ENCODE measurements at places on chromosomes 1 and 21.

- no peak for DNase-seq
These were observed 23.4 kb upstream of the IGSF3 start for GRCh38 chr1:116690849-116691406.

DNA sequence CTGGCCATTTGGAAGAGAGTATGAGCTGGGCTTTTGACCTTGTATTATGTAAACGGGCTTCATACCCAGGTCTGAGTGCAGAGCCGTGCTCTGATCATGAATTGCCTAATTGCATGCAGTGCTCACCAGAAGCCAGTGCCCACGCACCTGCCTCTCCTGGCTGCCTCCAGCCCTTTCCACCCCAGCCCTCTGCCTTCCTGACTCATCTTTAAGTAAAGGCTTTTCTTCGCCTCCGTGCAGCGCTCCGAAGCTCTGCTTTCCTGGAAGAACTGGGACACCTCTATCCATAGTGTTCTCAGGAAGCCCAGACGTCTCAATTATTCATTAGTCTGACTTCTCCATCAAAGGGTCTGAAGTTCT is 413.7 kb downstream of the PTPRU start:
- no peak for DNase-seq

GRCh38 chr1:154755858-154756730 is 114.0 kb downstream of the KCNN3 start:
- DNase-seq = peak; percentile 26

DNA sequence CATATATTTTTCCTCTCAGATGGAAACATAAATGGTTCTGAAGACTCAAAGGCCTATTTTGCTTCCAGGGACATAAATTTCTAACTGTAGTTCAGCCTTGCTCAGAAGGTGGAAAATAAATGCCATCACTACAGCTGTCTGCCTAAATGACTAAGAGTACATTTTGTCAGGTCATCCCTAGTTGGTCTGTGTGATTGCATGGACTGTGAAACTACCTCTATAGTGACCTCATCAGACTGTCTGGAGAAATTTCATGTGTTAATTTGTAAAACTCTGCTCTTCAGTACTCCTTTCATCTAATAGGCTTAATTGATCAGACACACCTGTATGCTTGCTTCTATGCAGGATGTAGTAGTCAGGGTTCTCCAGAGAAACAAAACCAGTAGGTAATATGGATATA is 886.9 kb downstream of the AMY1C start:
- no peak for DNase-seq

DNA sequence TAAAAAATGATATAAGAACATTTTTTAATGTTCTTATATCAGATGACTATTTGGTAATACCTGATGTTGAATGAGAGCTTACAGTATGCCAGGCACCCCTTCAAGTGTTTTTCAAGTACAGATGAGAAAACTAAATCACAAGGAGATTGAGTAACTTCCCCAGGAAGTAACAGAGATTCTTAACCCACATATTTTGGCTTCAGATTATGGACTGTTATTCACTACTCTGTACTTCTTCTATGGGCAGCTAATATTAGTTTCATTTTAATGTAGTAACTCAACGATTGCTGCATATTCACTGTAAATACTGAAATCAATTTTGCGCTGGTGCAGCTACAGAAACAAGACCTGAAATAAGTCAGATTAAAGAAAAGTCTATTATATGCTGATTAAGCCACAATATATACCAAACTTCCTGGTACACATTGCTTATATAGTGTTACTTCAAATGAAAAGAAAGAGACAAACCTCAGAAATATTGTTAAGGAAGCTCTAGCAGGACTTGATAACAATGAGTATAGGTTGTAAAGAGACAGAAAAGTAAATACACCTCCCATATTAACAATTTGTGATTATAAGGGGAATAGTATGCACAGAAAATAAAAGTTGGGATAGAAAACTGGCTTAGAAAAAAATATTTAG is 19.7 kb downstream of the DPYD start:
- DNase-seq = no peak

DNA sequence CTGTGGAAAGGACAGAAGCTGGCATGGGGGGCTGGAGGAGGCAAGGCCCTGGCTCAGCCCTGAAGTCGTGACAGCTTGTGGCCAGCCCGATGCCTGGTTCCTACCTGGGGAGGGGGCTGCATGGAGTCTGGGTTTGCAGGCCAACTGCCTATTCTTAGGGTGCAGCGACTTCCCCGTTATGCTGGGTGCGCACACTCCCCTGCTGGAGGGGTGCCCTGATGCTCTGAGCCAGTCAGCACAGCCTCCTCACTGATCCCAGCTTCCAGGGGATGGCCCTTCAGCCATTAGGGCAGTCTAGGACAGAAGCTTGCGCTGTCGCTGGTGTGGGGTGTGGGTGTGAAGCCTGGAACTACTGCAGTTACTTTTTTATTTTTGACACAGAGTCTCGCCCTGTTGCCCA is 30.0 kb upstream of the SLC19A1 start:
- no peak for DNase-seq

- DNase-seq = no peak
These were observed 42.3 kb upstream of the PDC start for GRCh38 chr1:186503190-186503589.

GRCh38 chr1:65026235-65026634 is 59.9 kb upstream of the JAK1 start:
- DNase-seq = no peak

DNA sequence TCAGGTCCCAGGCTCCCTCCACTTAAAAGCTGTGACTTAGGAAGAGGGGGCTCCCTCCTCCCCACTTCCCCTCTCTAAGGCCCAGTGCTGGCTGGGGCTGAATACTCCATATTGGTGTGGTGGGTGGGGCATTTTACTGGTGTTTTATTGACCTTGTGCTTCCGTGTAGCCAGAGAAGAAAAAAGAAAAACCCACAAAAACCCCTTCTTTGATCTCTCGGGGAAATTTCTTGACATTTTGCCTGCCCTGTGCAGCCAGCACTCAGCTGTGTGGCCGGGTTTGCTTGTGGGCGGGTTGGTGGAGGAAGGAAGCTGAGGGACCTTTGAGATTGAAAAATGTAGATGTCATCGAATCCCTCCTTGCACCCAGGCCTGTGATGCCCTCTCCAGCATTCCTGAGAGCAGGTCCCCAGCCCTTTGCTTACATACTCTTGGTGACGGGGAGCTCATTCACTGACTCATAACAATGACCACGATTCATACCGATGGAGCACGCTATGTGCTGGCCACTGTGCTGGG is 24.8 kb downstream of the TNFRSF8 start:
- peak; percentile 40 for DNase-seq

GRCh38 chr1:180926164-180926981 is 13.7 kb downstream of the KIAA1614 start:
- no peak for DNase-seq

DNA sequence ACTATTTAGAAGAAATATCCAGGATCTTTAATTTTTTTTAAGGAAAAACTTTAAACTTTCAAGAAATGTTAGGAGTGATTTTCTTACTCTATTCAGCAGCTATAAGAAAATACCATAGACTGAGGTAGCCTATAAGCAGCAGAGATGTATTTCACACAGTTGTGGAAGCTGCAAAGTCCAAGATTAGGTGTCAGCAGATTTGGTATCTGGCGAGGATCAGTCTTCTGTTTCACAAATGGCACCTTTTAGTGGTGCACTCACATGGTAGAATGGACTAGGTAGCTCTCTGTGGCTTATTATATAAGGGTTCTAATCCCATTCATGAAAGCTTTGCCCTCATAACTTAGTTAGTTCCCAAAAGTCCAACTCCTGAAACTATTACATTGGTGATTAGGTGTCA is 207.4 kb downstream of the NCAM2 start:
- DNase-seq = no peak

- DNase-seq = no peak
These were observed 312.5 kb upstream of the PKN2 start for GRCh38 chr1:88371436-88372023.

- DNase-seq = no peak
These were observed 20.5 kb downstream of the PRXL2B start for GRCh38 chr1:2606881-2607621.

- DNase-seq = no peak
These were observed 176.5 kb upstream of the HOOK1 start for GRCh38 chr1:59638231-59638711.

GRCh38 chr1:187809549-187809948 is 980.8 kb downstream of the PLA2G4A start:
- DNase-seq = no peak
